ENCODE measurements at places on chromosomes 4 and X.

GRCh38 chr4:184255871-184256642 lies 38.4 kb upstream of the ENPP6 start:
- no peak for DNase-seq

GRCh38 chrX:122777766-122778165 lies 406.3 kb upstream of the GRIA3 start:
- no peak for DNase-seq

DNA sequence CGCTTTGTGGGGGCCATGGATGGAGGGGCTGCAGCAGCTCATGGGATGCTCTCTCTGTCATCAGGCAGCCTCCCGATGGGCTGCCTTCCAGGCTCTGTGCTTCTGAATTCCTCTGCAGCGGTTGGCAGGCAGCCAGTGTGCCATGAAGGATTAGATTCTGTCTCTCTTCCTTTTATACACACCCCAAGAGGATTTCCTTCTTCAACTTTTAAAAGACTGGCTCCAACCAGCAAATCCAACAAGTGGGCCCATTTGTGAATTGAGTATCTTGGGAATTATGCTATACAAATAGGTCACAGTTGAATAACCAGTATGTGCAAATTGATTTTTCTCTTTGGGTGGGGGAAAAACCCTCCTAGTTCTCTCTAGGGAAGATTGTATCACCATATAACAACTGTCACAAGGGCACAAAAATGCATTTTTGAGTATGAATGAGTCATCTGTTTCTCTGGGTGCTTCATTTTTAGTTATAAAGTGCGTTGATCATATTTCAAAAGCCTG lies 96.8 kb upstream of the FAT1 start:
- DNase-seq, result no peak

DNA sequence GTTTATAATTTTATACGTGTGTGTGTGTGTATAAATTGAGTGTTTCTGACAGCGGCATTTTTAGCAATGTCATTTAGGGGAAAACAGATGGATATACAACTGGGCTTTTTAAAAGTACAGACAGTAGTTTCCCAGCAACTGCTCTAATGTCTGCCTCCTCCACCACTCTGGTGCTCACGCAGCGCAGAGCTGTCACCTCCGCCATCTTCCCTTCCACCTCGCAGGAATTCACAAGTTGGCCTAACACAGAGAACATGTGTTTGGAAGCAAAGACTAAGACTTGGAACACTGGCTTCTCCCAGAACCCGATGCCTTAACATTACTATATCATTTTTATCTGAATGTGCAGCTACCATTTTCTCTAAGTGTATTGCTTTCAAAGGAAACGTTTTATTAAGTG lies 158.3 kb upstream of the FSTL5 start:
- DNase-seq, result no peak

- DNase-seq, result no peak
Observed at GRCh38 chr4:62661821-62662220, 1461.7 kb downstream of the ADGRL3 start.

DNA sequence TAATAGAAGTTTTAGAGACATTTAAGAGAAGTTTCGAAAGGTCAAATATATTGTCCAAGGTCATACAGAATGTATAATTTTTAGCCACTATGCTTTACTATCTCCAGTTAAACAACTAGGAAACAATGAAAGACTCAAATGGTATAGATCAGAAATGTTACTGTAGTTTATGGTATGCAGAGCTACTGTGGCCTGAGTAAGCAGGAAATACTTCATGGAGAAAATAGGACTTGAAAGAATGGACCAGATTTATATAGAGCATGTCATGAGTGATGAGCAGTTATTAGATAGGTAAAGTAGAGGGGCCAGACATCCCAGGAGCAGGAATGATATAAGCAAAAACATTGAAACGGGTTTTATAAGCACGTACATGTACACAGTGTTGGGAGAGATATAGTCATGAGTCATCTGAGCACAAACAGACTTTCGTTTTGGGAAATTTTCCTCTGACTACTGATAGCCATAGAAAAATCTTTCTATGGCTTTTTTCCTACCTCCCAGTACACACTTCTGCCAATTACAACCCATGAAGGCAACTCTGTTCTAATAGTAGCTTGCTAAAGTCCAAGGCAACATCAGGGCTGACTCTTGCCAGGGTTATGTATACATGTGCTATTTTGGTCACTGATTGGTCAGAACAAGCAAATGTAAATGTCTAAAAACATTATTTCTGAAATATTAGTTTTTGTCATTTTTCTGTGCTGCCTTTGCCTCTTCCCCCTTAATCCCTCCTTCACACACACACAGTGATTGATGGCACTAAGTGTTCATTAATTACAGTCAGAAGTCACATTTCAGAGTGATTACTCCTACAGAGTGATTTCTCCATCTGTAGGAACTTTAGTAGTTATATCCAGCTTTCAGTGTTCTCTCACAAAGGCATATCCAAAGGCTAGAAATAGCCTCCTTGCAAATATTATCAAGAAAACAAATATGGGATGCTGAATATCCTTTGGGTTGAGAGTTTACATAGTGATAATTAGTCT lies 198.7 kb downstream of the ENOX2 start:
- no peak for DNase-seq

DNA sequence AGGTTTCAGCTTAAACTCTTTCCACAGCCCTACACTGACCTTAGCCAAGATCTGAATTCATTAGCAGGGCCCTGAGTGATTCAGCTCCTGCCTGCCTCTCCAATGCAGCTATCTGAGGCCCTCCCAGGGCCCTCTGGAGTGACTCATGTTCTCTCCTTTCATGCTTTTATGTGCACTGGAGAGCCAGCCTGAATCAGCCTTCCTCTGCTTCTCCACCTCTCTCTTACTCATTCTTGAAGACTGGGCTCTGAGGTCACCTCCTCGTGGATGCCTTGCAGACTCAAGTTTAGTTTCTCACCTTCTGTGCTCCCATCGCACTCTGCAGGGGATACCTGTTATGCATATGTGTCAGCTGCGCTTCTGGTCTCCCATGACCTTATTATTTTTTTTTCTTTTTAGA lies 3.1 kb upstream of the OCIAD2 start:
- peak; percentile 11 for DNase-seq

- DNase-seq, result no peak
Observed at GRCh38 chr4:172055498-172055897, 242.3 kb downstream of the GALNTL6 start.

DNA sequence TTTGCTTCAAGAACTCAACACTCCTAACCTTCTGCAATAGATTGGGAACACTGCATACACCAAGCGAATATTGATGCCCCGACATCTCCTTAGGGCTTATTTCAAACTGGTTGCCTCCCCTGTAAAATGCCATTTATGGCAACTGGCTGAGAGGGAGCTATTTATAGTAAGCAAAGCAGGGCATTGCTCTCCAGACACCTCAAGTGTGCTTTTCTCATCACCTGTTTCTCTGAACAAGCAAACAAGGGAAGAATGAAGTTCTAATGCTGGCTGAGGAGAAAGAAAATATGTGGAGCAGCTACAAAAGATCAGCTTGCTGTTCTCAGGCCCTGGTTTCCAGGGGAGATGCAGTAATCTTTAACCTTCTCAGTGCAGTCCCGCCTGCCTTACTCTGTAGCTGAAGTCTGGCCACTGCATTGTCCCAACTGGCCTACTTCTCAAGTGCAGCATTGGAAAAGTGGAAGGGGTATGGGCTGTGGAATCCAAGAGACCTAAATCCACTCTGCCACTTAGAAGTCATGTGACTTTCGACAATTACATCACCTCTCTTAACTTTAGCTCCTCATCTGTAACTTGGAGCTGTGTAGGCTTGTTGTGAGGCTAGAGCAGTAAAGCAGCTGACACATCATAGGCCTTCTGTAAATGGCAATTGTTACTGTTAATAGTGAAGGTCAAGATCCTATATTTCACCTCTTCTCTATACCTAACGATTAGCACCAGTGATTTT lies 47.9 kb upstream of the FGF13 start:
- DNase-seq, result no peak

GRCh38 chrX:107440187-107440586 lies 9.3 kb upstream of the FRMPD3 start:
- DNase-seq, result no peak
